Gastrocnemius medialis (tissue), 4 donors: ENCODE measurements at places on chromosomes 2 and 18. TPM values are rescaled to one million over a fixed set of nuclear protein-coding genes. Genes with fewer than 3 reads are reported as not detected.

The UGT1A10 gene
- total RNA-seq: not detected

GRCh38 chr2:74593826-74594772 lies 39.6 kb downstream of the DOK1 start:
- H3K36me3 ChIP-seq: no peaks in the 10 kb centered on the region
- H3K4me1 ChIP-seq: no peaks in the 10 kb centered on the region
- H3K4me3 ChIP-seq: no peak overlapping the region
- H3K27me3 ChIP-seq: peaks cover 10% of the 10 kb centered on the region

The PAX8 gene
- total RNA-seq: 2.2 TPM

- peaks cover 76% of the 10 kb centered on the region for H3K4me1 ChIP-seq
- H3K27ac ChIP-seq: peak overlapping the region; percentile 99
- DNase-seq: peak; percentile 85
- H3K36me3 ChIP-seq: peaks cover 13% of the 10 kb centered on the region
- no peaks in the 10 kb centered on the region for H3K27me3 ChIP-seq
- peak overlapping the region; percentile 76 for H3K4me3 ChIP-seq
Observed at GRCh38 chr2:43219383-43220228, 6.8 kb downstream of the ZFP36L2 start.

GRCh38 chr2:148451046-148451445 lies 193.5 kb upstream of the EPC2 start:
- H3K36me3 ChIP-seq: no peaks in the 10 kb centered on the region
- no peaks in the 10 kb centered on the region for H3K4me1 ChIP-seq
- H3K4me3 ChIP-seq: no peak overlapping the region
- no peaks in the 10 kb centered on the region for H3K27me3 ChIP-seq
- no peak for DNase-seq

- no peaks in the 10 kb centered on the region for H3K27me3 ChIP-seq
- H3K36me3 ChIP-seq: no peaks in the 10 kb centered on the region
- peaks cover 17% of the 10 kb centered on the region for H3K4me1 ChIP-seq
- DNase-seq: no peak
Observed at GRCh38 chr2:43276962-43277391, 50.6 kb upstream of the ZFP36L2 start.

DNA sequence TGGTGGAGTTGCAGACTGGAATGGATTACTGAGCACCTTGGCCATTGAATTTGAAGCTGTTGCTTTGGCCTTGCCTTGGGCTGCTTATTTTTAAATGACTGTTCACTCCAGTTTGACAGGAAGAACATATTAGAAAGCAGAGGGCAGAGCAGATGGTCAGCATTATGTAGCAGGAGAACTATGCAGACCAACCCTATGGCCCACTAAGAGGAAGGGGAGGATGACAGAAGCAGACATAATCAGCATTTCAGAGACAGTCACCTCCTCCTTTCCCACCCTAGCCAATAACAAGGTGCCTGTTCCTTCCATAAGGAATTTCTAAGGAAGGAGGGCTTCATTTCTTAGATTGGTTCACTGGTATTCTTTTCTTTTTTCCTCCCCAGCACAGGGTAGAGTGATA lies 2.4 kb downstream of the CHRNA1 start:
- H3K27ac ChIP-seq: peak overlapping the region; percentile 79
- peaks cover 28% of the 10 kb centered on the region for H3K36me3 ChIP-seq
- no peak overlapping the region for H3K4me3 ChIP-seq
- H3K4me1 ChIP-seq: peaks cover 35% of the 10 kb centered on the region

The EVX2 gene
- not detected for total RNA-seq
